Neural crest cell (in vitro differentiated cells): ENCODE measurements at places on chromosomes 4 and X.

DNA sequence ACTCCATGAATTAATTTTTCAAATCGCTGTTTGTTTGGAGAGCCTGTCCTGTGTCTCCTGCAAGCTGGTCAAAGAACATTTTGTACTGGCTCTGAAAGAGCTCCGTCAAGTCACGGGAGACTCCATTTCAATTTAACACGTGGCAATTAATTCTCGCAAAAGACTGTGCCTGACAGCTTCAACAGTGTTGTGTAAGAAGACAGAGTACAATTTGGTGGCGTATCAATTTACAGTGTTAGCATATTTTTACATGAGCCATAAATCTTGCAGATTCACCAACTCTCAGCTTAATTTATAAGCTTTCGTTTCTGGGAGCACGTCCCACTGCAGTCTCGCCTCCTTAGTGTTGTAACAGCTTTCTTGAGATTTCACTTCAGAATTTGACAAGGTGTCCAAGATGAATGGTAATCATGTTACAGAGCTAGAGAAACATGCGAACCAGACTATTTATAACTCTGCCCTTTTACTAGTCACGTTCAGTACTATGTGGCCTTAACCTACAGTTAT is 70.8 kb downstream of the RWDD4 start:
- DNase-seq = no peak

- no peak for DNase-seq
Measured at GRCh38 chr4:120977435-120977997, 55.0 kb upstream of the PRDM5 start.

- DNase-seq = no peak
Measured at GRCh38 chrX:15895334-15895733, 40.7 kb upstream of the AP1S2 start.

DNA sequence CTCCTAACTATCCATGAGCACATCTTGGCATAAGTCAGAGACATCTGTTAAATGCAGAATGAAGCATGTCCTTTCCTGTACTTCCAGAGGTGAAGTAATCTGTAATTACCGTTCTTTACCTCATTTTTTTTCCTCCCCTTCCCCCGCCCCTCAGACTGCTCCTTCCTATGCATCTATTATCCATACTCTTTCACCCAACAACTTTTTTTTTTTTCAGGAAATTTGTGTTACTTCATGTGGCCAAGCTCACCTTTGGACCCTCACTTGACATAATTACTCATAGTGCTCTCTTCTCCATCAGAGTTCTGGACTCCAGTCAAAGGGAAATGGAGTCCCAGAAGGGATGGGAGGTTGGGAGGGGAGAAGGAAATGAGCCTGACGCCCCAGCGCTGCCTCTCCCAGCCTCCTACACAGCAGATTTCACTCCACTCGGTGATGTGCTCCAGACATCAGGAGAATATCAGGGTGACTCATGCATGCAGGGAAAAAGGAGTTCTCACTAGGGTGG is 568.8 kb downstream of the STIM2 start:
- DNase-seq = no peak

GRCh38 chr4:149370785-149371420 is 444.7 kb downstream of the IQCM start:
- no peak for DNase-seq

DNA sequence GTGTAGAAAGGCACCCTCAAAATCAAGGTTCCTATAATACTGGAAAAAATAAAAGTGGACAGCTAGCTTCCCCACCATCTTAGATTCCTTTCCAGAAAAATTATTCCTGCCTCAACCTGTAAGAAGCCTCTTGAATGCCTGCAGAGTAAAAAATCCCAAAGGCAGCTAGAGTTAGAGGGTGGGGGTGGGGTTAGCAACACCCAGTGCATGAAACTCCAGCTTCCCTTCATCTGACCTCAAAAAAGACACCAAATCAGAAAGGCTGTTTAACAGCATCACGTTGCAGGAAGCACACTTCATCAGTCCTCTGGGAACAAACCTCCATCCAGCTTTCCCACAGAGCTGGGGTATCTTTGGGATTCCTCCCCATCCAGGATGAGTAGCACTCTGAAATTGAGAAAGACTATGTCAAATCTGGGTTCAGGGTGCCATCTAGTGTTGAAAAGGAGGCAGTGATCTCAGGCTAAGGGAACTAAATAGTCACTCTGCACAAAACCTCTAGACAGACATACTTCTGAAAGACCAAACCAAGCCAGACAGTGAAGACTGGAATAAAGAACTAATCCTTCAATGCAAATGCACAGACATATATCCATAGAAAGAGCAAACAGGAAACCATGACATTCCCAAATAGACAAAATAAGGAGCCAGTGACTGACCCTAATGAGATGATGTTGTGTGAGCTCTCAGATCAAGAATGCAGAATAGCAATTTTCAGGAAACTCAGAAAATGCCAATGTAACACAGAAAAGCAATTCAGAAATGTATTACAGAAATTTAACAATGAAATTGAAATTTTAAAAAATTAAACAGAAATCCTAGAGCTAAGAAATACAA is 97.9 kb downstream of the ARHGEF9 start:
- no peak for DNase-seq

DNA sequence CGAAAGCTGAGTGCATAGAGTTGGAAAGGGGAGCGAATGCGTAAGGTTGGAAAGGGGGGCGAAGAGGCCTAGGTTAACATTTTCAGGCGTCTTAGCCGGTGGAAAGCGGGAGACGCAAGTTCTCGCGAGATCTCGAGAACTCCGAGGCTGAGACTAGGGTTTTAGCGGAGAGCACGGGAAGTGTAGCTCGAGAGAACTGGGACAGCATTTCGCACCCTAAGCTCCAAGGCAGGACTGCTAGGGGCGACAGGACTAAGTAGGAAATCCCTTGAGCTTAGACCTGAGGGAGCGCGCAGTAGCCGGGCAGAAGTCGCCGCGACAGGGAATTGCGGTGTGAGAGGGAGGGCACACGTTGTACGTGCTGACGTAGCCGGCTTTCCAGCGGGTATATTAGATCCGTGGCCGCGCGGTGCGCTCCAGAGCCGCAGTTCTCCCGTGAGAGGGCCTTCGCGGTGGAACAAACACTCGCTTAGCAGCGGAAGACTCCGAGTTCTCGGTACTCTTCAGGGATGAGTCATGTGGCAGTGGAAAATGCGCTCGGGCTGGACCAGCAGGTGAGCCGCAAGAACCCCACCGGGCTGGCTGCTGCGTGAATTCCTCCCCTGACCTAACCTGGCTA is at the start of gene DDX3X:
Gene DDX3X, plus strand, starts transcription at position 419 of the 619 bp plus-strand sequence. Its CDS starts 91 bp downstream, at position 510.
- DNase-seq = peak; percentile 69

GRCh38 chr4:146349306-146349705 is 135.0 kb downstream of the REELD1 start:
- no peak for DNase-seq

- DNase-seq = no peak
Measured at GRCh38 chrX:109840585-109840984, 107.5 kb upstream of the ACSL4 start.
